ENCODE measurements at places on chromosomes 5 and 9. TPM values are rescaled to one million over a fixed set of nuclear protein-coding genes. Genes with fewer than 3 reads are reported as not detected.

- H3K27me3 ChIP-seq = no peaks in the 10 kb centered on the region
- no peaks in the 10 kb centered on the region for H3K36me3 ChIP-seq
- DNase-seq = no peak
- no peaks in the 10 kb centered on the region for H3K4me1 ChIP-seq
- no peak overlapping the region for H3K4me3 ChIP-seq
These were observed 7.9 kb downstream of the IGIP start for GRCh38 chr5:140133514-140134167.

DNA sequence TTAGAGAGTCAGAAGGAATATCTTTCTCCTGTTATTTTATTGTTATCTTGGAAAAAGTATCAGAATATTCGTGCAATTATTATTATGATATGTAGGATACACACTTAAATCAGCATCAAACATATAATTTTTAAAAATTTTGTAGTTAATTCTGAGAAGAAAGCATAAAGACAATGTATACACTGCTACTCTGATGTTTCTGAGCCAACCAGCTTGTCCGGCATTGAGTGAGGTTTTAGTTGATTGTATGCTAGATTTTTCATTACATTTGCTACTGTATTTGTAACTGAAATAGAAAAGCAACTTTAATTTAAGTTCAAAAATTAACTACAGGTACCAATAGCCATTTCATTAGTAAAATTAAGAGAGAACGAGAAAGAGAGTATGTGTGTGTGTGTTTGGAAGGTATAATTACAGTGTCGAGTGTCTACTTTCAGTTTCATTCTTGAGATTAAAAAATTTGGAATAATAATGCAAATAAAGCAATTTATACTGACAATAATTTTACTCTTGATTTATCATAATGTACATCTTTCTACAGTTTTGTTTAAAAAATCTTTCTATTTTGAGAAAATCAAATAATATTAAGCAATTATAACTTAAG is 160.4 kb upstream of the CDH12 start:
- H3K27ac ChIP-seq = no peak overlapping the region
- no peak for DNase-seq
- H3K4me1 ChIP-seq = no peaks in the 10 kb centered on the region

DNA sequence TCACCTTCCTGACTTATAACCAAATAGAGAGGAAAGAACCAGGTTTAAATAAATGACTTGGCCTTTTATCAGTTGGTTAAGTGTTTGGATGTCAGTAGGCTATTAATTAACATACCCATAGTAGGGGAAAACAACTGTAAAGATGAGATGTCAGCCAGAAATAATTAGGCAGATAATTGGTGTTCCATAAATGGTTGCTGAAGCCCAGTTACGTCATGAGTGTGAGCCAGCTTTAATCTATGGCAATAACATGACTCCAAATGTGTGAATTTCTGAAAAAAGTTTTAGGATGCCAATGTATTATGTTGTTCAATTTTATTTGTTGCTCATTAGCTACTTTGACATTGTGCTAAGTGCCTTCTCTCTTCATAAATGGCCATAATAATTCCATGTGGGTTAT is 180.5 kb downstream of the FBXL7 start:
- H3K4me3 ChIP-seq = no peak overlapping the region
- no peak overlapping the region for H3K27ac ChIP-seq
- no peaks in the 10 kb centered on the region for H3K4me1 ChIP-seq
- H3K27me3 ChIP-seq = no peaks in the 10 kb centered on the region

GRCh38 chr9:89425024-89425805 is 72.7 kb downstream of the SEMA4D start:
- no peaks in the 10 kb centered on the region for H3K27me3 ChIP-seq
- no peaks in the 10 kb centered on the region for H3K36me3 ChIP-seq
- no peaks in the 10 kb centered on the region for H3K4me1 ChIP-seq
- H3K27ac ChIP-seq = no peak overlapping the region

- no peak for DNase-seq
- H3K36me3 ChIP-seq = no peaks in the 10 kb centered on the region
- H3K4me3 ChIP-seq = no peak overlapping the region
- H3K27ac ChIP-seq = no peak overlapping the region
These were observed 39.6 kb upstream of the ANKRD34B start for GRCh38 chr5:80609692-80610091.

- peaks cover 18% of the 10 kb centered on the region for H3K4me1 ChIP-seq
- no peaks in the 10 kb centered on the region for H3K27me3 ChIP-seq
- DNase-seq = no peak
- H3K27ac ChIP-seq = no peak overlapping the region
- no peak overlapping the region for H3K4me3 ChIP-seq
- peaks cover 4% of the 10 kb centered on the region for H3K36me3 ChIP-seq
These were observed 31.5 kb downstream of the MACROH2A1 start for GRCh38 chr5:135367554-135367953.

- H3K27me3 ChIP-seq = no peaks in the 10 kb centered on the region
- DNase-seq = no peak
- no peak overlapping the region for H3K27ac ChIP-seq
- H3K36me3 ChIP-seq = no peaks in the 10 kb centered on the region
- no peaks in the 10 kb centered on the region for H3K4me1 ChIP-seq
- H3K4me3 ChIP-seq = no peak overlapping the region
These were observed 269.5 kb upstream of the MSX2 start for GRCh38 chr5:174454890-174455289.

Gene BAAT
- 41.8 TPM for total RNA-seq
